Motor neuron (in vitro differentiated cells): ENCODE measurements at places on chromosomes 5 and 9.

DNA sequence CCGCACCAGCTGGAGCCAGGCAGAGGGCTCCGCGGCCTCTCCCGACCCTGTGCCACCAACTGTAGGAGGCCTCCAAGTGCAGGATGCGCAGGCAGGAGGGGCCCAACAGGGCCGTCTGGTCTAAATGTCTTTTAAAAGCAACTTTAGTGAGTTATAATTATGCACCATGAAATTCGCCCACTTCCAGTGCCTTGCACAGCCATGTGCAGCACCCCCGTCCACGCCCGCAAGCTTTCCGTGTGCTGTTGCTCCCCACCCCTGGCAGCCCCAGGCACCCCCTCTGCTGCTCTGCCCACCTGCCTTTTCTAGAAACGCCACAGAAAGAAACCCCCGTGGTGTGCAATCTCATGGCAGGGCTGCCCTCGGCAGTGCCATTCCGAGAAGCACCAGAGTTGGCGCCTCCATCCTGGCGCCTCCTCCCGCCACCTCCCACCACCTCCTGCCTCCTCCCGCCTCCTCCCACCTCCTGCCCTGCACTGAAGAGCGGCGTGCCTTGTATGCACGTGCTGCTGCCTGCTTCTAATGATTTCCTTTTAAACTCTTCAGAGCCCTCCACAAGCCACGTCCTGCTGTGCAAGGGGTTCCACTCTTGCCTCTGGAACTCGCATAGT is 7.5 kb upstream of the SLC6A18 start:
- ATAC-seq = no peak

DNA sequence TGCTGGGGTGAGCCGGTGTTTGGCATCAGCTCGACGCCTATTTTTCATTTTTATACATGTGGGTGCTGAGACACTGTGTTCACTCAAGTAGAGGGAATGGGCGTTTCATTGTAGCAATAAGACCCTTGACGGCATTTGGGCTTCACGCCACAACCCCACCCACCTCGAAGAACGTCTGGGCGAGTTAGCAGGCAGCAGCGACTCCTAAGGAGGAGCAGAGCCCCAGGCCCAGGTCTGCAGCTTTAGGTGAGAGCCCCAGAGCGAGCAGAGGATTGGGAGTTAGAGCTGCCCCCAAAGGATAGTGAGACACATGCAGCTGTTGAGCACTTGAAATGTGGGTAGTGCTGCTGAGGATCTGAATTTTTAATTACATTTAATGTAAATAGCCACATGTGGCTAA is 1.6 kb upstream of the ZFP62 start:
- ATAC-seq = no peak

GRCh38 chr9:4787876-4788275 is 4.9 kb upstream of the RCL1 start:
- no peak for ATAC-seq

GRCh38 chr9:129148463-129149204 is 29.4 kb downstream of the IER5L start:
- no peak for ATAC-seq

DNA sequence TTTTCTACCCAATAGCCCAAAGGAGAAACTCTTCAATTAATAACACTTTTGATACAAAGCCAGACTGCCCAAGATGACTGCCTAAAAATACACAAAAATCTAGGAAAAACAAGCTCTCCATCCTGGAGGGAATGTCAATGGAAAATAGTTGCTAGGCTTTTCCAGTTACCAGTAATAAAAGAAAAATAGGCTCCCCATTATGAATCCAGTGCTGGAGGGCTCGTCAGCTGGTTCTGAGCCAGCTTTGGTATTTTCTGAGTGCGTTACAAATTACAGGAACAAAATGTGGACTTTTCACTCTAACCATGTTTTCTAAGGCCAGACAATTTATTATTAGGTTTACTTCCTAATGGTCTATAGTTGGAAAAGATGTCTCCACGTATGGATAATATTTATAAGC is 414.5 kb downstream of the ACTL7B start:
- no peak for ATAC-seq

GRCh38 chr5:156366521-156366920 is 39.6 kb downstream of the SGCD start:
- ATAC-seq = no peak

DNA sequence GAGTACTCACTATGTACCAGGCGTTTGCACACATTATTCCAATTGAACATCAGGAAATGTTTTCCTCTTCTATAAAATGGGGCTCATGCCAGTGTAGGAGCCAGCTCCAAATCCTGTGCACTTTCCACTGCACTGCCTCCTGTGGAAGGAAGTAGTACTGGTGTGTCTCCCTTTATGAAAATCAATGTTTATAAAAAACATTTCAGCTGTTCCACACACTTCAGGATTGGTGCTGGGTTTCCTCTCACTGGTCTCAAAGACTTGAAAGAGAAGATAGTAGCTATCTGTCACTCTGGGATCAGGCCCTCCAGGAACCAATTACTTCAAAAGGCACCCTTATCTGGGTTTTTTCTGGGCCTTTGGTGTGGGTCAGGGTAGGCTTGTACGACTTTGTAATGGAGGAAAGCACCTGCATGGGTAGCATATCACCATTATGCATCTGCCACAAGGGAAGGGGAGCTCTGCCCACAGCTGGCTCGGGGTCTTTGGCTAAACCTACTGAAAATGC is 32.5 kb downstream of the RAB14 start:
- peak; percentile 81 for ATAC-seq

GRCh38 chr9:105319202-105319813 is 74.9 kb downstream of the SLC44A1 start:
- no peak for ATAC-seq

- no peak for ATAC-seq
Measured at GRCh38 chr9:106478312-106478711, 384.7 kb upstream of the ZNF462 start.

DNA sequence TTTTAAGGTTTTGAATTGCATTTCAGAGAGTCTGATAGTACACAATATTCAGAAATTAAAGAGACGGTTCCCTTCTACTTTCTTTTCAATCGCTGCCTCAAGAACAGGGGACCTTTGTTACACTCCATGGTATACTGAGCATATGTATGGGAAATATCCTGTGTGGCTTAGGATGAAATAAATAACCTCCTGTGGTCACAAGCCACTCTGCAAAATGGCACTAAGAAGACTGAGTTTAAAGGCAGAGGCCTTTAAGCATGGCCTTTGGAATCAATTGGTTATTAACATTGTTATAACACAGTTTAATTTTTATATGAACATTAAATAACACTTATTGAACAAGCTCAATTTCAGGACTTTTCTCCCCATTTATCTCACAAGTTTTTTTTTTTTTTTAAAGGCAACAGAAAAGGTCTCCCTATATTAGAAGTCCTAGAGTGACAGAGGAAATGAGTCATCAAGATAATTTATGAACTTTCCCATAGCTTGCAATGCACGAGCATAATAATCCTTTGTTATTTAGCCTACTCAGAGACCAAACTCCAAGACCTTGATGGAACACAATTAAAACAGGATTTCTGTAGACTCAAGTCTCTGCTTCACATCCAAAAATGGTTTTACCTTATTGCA is 341.9 kb downstream of the TMEM167A start:
- no peak for ATAC-seq

- ATAC-seq = peak; percentile 78
Measured at GRCh38 chr9:71647094-71647591, 121.2 kb downstream of the CEMIP2 start.

GRCh38 chr9:119304555-119304954 is 64.7 kb downstream of the BRINP1 start:
- no peak for ATAC-seq

DNA sequence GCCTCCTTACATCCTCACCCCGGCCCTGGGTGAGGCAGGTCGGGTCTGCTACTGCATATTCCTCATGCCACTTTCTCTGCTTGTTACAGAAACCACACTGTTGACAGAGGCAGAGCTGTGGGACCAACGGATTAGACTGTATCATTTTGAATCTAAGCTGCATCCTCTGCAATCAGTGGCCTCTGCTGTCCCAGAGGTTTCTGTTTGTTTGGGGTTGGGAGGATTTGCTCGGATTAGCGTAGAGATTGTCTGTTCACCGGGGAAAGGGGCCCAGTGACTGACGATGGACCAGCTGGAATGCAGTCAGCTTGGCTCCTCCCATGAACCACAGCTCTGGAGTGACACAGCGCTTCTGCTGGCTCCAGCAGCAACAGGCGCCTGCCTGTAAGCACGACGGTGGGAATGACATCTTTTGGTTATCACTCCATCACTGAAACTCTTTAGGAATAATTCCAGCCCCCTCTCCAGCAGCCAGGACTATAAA is 37.3 kb upstream of the ADRA1B start:
- ATAC-seq = peak; percentile 97

- no peak for ATAC-seq
Measured at GRCh38 chr5:136910625-136911024, 545.3 kb upstream of the TRPC7 start.

DNA sequence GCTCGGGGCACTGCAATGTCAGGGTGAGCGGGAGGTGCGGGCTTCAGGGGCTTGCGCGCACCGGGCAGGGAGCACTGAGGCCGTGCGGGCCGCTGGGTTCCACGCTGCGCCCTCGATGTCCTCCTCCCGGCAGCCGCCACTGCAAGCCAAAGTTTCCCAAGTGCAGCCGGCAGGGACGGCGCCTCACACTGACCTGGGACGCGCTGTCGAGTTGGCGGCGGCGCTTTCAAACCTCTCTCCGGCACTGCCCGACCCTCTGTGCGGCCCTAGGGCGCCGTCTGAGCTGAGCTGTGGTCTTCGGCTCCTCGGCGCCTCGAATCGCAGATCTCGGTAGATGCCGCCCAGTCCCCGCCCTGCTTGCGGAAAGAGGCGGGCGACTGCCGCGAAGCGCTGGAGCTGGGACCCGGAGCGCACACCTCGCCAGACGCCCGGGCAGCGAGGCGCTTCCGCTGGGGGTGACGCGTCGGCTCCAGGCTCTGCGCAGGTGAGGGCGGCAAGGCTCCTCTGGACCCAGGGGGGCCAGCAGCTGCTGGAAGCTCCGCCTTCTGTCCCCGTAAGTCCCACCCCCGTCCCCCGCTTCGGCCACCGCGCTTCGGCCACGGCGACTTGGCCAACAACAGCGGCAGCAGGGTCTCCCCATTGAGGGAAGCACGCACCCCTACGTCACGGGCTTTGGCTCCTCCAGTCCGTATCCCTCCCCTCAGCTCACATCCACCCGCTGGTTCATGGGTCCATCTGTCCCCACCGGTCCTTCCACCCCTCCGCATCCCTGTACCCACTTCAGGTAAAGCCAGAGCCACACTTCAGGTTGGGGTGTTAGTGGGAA is at the start of gene ANKRD34B:
ANKRD34B (minus strand) TSS at position 320 of the 826 bp plus-strand sequence. CDS start 10,261 bp downstream, outside the sequence.
- ATAC-seq = peak; percentile 53

GRCh38 chr5:10607023-10607665 is 43.3 kb downstream of the ANKRD33B start:
- ATAC-seq = peak; percentile 95

DNA sequence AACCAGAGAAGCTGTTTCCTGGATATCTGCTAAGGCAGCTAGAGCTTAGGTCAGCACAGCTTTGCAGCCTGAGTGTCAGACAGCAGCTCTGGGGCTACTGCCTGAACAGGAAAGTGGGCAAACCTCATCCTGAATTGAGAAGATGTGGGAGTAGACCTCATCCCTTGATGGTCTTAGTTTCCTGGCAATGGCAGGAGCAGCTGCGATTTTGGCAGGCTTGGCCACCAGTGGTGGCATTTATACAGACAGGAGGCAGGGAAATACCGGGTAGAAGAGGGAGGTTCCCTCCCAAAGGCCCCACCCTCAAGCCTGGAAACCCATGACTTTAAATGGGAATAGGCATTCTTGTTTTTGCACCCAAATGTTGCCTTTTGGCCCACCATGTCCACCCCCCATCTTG is 69.7 kb downstream of the LIX1 start:
- ATAC-seq = no peak

DNA sequence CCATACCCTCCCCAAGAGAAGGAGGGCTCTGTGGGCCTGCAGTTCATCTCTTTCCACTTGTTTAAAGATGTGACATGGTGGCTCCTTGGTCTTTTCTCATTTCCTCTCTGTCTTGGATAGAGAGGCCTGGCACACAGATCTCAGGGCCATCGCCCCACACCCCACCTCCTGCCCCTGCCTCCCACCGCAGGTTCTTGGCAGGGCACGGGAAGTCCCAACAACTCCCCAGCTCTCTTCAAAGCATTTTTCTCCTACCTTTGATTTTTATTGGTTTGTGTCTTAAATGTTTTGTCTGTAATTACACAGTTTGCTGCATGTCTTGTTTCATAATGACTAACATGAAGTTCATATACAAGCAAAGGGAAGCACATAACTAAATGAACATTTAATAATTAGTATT is 178.5 kb upstream of the MSX2 start:
- ATAC-seq = no peak

- no peak for ATAC-seq
Measured at GRCh38 chr9:113331780-113332179, 8.3 kb downstream of the WDR31 start.

DNA sequence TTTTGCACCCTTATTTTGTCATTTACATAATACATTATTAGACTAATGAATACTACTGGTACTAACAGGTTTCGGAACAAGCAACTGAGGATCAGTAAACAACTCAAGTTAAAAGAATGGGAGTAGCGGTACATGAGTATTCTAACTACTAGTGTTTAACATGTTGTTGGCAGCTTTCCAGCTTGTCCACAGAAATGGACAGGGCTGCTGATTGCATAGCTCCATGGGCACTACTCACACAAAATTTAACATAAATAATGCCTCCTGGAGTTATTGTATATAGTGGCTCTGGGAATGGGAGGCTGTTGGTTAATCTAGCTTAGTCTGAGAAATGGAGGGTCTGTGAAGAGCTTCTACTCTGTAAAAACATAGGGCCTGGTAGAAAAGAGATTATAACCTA is 6.7 kb downstream of the NCBP1 start:
- peak; percentile 39 for ATAC-seq

- ATAC-seq = no peak
Measured at GRCh38 chr5:53161876-53162275, 52.3 kb upstream of the MOCS2 start.
